HFF-Myc (cell line): ENCODE measurements at places on chromosomes 1 and 21.

GRCh38 chr1:220378571-220379302 is 106.5 kb upstream of the RAB3GAP2 start:
- DNase-seq: no peak

GRCh38 chr21:37381883-37382585 is 15.5 kb downstream of the DYRK1A start:
- DNase-seq: no peak

DNA sequence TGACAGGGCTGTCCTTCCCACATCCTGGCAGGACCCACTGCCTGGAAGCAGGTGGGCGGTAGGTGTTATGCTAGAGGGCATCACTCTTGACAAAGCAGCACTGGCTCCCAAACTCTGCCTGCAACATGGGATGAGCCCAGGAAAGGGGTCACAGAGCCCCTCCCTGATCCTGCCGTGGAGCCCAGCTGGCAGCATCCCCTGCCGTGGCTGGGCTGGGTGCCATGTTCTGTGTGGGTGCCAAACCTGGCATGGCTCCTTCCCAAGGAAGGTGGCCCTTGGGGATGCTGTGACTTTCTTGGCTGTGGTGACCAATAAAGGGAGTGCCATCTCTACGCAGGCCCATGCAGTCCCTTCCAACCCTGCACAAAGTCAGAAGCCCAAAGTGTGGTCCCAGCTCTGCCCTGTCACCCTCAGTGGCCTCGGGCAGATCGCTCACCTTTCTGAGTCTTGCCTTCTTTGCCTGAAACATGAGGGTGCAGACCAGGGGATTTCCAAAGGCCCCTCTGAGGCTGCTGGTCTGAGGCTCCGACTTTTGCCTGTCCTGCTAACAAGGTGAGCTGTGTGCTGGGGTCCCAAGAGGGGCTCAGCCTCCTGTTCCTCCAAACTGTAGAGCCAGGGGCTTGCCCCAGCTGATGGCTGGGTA is 6.0 kb downstream of the CDK18 start:
- no peak for DNase-seq

DNA sequence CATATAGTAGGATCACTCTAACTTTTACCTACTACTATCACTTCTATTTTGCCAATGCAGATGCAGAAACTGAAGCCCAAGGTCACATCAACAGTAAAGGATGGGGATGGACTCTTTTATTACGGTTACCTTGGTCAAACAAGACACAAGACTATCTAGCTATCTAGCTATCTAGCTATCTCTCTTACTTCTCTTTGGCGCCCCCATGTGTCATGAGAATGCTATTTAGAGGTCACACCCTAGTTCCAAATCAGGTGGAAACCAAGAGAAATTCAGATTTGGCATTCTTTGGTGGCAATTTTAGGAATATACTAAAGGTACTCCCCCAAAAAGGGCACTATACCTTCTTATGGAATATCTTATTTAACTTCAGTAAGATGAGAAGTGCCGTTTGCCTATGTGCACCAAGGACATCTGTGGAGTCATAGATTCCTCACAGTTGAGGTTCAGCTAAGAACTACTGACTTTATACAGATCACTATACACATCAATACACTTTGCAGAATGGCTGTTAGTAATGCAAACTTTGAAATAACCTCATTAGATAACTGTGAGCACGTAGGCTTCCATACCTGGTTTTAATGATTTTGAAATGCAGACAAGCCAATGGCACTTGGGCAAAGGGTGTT is 6.7 kb downstream of the ZNF648 start:
- no peak for DNase-seq

DNA sequence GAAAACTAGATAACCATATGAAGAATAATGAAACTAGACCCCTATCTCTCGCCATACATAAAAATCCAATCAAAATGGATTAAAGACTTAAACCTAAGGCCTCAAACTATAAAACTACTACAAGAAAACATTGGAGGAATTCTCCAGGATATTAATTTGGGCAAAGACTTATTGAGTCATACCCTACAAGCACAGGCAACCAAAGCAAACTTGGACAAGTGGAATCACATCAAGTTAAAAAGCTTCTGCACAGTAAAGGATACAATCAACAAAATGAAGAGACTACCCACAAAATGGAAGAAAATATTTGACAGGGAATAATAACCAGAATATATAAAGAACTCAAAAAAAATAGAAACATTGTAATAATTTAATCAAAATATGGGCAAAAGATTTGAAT is 505.4 kb downstream of the KCNT2 start:
- no peak for DNase-seq

DNA sequence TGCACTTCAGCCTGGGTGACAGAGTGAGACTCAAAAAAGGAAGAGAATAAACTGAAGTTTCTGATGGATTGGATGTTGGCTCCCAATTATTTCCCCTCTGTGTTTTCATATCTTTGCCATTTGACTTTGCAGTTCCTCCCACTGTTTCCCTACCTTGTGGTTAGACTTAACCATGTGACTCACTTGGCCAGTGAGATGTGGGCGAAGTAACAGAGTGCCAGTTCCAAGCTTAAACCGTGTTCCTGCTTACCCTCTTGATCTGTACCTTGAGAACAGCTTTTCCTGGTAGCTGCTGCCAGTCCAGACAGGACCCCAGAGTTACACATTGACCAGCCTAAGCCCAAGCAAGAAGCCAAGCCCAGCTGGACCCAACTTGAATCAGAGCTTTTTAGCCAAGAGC is 323.4 kb downstream of the LTN1 start:
- DNase-seq: no peak

GRCh38 chr1:236794585-236795034 is 482 bp upstream of the MTR start:
- no peak for DNase-seq

DNA sequence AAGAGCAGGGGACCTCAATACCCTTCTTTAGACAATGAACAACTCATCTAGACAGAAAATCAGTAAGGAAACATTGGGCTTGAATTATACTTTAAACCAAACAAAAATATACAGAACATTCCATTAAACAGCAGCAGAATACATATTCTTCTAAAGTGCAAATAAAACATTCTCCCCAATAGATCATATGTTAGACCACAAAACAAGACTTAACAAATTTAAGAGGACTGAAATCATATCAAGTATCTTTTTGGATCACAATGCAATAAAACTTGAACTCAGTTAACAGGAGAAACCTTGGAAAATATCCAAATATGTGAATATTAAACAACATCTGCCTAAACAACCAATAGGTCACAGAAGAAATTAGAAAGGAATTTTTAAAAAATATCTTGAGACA is 47.7 kb upstream of the HP1BP3 start:
- no peak for DNase-seq

DNA sequence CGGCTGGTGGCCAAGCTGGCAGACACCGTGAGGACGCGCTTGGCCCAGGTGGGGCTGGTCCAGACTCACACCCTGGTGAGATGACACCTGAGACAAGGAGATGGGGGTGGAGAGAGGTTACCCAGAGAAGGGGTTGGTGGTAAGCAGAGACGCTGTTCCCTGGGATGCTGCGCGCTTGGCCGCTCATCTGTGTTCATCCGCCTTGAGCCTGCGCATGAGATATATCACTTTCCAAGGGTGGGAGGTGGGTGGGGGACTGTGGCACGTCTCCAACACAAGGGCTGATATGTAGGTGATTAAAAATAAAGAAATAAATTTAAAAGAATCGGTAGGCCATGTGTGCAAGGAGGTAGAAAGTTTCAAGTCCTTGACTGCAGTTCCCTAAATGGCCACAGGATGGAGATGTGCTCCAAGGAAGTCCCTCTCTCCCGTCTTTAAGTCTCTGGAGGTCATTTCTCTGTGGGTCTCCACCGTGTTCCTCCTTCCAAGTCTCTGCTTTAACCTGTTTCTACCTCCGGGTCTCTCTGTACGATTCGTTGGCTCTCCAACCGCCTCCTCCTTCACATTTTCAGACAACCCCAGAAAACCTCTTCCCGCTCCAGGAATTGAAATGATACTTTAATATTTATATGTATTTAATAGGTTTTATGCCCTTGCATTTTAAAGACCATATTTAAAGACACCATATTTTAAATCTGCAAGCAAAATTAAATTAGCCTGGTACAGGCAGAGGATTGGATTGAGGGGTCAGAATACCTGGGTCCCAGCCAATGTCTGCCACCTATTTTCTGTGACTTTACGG is 4.5 kb downstream of the TTC24 start:
- peak; percentile 59 for DNase-seq

- DNase-seq: no peak
Measured at GRCh38 chr1:178294654-178295053, 200.8 kb downstream of the RASAL2 start.

DNA sequence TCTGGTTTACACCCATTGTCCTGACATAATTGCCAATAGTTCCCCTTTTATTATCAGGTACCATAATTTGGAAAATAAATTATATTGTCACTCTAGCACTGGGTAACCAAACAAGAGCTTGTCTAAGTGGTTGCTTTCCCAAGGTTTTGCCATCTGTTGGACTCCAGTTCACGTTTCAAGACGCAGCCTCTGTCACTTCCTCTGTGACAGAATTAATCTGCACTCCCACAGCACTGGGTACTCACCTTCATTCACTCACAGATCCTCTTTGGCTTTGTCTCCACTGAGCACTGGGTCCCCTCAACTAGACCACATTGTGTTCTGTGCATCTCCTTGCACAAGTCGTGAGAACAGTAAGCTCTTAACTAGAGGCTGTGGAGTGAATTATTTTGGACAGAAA is 123.6 kb upstream of the JUN start:
- DNase-seq: no peak

GRCh38 chr21:35343046-35343819 is 294.1 kb upstream of the RUNX1 start:
- DNase-seq: no peak

GRCh38 chr1:91747666-91748065 is 138.3 kb downstream of the TGFBR3 start:
- no peak for DNase-seq

DNA sequence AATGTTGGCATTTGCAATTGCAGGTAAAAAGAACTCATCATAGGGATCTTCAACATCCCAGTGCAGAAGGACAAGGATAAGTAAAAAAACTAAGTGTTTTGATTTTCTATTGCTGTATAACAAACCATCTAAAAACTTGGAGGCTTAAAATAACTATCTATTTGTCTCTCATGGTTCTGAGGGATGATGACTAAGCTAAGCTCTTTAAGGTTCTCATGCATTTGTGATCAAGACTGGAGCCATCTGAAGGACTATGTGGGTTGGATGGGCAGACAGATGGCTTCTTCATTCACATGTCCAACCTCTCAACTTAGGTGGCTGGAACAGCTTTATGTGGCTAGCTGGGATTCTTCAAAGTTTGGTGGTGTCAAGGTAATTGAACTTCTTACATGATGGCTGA is 51.5 kb downstream of the RPL5 start:
- no peak for DNase-seq

GRCh38 chr1:9626201-9626608 is 25.3 kb upstream of the PIK3CD start:
- DNase-seq: no peak

- DNase-seq: no peak
Measured at GRCh38 chr1:225519166-225519863, 91.5 kb upstream of the LBR start.

GRCh38 chr1:60981357-60981756 is 101.0 kb upstream of the NFIA start:
- no peak for DNase-seq

- DNase-seq: peak; percentile 14
Measured at GRCh38 chr1:156383023-156383422, 14.0 kb downstream of the RHBG start.

DNA sequence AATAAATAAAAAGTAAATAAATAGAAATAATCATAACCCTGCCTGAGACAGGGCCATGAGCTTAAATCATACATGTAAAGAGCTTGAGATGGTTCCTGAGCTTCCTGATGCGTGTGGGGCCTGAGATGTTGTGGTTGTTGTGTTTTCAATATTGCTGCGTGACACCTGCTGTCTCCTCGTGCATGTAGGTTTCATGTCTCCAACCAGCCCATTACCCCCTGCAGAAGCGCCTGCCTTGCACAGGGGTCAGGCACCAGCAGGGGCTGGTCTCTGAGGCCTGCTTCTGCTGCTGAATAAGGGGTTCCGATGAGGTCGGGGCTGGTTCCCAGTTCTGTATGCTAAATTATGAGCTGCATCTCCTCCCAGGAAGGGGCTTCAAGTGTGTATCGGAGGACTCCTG is 15.9 kb downstream of the UMODL1 start:
- DNase-seq: no peak

GRCh38 chr1:226711976-226712741 is 26.9 kb downstream of the ITPKB start:
- no peak for DNase-seq

DNA sequence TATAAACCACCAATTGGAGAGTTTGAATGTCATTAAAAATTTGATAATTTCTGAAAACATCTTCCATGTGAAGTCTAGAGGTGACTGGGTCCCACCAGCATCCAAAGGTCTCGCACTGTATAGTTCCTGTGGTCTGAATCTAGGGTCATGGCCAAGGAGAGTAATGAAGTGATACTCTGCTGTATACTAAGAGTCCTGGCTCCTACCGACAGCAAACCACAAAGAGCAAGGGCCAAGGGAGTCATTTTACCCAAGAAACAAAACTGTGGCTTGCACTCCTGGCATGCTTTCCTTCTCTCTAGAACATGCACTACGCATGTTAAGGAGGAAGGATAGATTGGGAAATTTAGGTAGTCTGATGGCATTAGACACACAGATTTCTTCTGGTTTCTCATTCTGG is 115.6 kb downstream of the BRINP2 start:
- DNase-seq: no peak

- DNase-seq: peak; percentile 19
Measured at GRCh38 chr1:234478481-234479309, at the start of gene TARBP1. Gene TARBP1, minus strand, starts transcription at chr1:234479179. Its CDS starts 76 bp downstream, at chr1:234479103.

GRCh38 chr1:52904927-52905698 is 16.4 kb downstream of the ECHDC2 start:
- DNase-seq: no peak

GRCh38 chr21:16534408-16535101 is 804.8 kb downstream of the USP25 start:
- DNase-seq: peak; percentile 39

DNA sequence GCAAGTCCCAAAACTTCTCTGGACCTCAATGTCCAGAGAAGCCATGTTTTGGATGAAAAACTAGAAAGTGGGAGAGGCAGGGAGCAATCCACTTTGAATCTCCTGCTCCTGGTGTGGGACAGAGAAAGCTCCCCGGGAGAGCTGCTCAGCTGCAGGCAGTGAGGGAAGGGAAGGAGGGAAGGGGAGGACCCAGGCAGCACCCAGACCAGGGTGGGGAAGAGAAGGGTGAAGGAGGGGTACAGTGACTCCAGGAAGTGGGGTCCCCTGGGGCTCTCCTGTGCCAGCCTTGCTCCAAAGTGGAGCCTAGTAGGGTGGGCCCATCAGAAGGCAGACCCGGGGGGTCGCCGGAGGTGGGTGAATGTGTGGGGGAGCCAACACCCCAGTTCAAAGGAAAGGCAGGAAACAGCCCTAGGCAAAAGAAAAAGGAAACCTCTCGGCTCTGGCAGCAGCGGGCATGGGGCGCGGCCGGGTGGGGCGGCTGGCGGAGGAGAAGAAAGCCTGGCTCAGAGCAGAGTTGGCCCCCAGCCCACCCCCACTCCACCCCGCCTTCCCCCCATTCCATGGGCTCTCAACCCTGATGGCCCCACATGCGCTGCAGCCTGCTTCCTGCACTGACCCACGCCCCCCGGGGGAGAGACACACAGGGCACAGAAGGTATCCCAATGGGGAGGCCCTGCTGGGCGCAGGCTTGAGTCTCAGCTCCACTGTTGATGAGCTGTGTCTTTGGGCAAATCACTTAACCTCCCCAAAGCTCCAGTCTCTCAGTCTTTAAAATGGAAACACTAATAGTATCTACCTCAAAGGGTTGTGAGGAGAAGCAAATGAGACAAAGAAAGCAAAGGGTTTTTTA is 5.7 kb downstream of the LGR6 start:
- no peak for DNase-seq

- DNase-seq: no peak
Measured at GRCh38 chr1:38875811-38876210, 2.7 kb upstream of the MYCBP start.

GRCh38 chr1:51346086-51346942 is 16.0 kb upstream of the TTC39A start:
- no peak for DNase-seq
